Keratinocyte (primary cell): ENCODE measurements at places on chromosomes 2 and 18. TPM values are rescaled to one million over a fixed set of nuclear protein-coding genes. Genes with fewer than 3 reads are reported as not detected.

Gene GCG
- polyA plus RNA-seq: not detected in 3 replicates

GRCh38 chr2:179909845-179910734, 48.7 kb upstream of the ZNF385B start:
- DNase-seq: no peak

DNA sequence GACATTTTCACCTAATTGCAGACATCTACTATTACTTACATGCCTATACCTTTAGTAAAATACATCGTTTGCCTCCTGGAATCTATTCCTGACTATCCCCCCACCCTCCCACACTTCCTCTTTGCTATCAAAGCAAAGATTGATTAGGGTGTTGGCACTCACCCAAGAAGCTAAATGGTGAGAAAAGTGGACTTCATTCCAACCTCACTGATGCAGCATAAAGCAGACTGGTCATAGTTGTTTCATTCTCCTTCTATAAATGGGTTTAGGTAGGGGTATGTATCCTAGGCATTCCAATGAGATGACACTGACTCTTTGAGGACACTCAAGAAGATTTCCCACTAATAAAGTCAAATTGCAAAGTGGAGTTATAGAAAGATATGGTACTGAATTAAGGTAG, 97.4 kb downstream of the LRP1B start:
- no peak for DNase-seq

Gene TET3
- 1.8 to 3.2 TPM (median 2.9 TPM) in 3 replicates for polyA plus RNA-seq

Gene UGT1A3
- polyA plus RNA-seq: 0.63 to 3.2 TPM (median 1.8 TPM) in 3 replicates

DNA sequence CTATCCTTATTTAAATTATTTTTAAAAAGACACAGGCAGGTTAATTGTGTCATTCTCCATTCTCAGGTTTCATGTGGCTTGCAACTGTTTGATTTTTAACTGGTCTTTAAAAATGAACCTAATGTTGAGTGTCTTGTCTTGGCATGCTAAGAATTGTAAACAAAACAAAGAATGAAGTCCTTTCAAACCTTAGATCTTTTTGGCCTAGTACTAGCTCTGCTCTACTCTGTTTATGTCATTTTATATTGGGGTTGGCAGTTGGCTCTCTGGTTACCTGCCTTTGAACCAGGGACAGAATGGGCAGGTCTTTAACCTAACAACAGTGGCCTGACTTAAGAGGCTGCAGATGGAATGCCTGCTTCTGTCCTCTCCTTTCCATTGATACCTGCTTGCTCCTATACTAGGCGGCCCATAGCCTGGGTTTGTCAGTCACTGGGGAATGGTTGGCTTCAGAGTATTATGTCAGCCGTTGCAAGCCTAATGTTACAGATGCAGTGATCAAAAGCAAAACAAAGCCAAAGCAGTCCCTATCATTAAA, 85.5 kb downstream of the MTA3 start:
- DNase-seq: no peak

DNA sequence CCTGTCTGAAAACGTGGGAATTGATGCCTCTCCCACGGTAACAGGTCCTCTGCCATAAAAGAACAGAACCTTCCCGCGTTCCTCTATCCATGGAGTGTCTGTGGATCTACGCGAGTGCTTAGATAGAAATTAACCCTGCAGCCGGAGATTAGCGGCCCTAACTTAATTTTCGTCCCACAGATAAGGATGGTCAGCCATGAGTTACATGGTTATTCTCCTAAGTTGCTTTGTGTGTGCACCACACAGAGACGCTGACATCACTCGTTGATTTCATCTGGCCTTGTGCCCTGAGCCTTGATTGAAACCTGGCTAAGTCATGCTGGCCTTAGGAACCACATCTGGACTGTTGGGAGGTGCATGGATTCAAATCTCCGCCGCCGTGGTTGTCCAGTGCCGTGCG, 132.1 kb downstream of the GBX2 start:
- no peak for DNase-seq

GRCh38 chr2:175864137-175864850, 137.8 kb downstream of the LNPK start:
- DNase-seq: no peak

Gene PSMA8
- polyA plus RNA-seq: not detected in 3 replicates

DNA sequence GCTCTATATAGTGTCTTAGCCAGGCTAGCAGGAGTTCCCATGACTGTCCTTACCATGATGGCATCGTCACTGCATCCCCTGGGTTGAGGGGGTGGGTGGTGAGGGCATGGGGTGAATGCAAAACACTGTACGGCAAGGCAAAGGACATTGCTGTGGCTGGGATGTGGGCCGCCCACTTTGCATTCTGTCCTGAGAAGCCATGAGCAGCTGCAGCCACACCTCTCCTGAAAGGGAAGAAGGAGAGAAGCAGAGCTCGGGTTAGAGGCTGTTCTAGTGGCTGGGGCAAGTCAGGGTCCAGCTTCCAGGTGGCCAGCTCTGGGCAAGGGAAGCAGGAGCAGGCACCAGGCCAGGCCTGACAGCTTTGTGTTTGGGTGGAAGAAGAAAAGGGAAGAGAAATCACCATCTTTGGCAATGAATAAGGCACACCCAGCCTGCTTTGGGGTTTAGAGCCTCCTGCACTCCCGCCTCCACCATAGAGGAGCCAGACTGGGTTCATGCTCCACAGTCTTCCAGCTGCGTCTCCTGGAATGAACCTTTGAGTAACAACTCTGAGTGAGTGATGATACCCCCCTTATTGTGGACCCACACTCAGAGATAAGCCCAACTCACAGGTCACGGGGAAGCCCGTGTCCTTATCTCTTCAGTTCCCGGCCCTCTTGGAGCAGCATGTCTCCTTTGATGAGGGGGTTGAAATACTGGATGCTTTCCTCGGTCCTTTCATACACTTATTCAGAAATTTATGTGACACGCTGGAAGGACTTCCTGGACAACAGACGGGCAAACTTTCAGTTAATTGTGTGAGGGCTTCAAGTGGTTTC, 63.4 kb downstream of the INPP4A start:
- DNase-seq: no peak

DNA sequence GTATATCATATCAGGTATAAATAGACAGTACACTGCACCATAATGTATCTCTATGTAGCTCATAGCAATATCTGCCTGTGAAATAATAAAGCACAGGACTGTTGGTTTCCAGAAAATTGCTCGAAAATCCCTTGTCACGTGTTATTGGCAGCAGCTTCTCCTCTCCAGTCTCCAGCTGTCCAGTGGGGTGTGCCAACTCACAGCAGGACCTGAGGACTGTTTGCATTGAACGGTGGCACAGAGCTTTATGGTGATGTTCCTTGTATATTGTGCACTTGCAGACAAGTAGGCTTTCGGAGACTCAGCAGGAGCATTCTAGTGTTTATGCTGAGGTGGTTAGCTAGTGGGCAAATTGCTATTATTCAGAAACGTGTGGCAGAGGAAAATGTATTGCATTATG, 182.2 kb upstream of the ATP5MC3 start:
- DNase-seq: no peak

- DNase-seq: no peak
These were observed 215.3 kb upstream of the GULP1 start for GRCh38 chr2:188076149-188077056.

DNA sequence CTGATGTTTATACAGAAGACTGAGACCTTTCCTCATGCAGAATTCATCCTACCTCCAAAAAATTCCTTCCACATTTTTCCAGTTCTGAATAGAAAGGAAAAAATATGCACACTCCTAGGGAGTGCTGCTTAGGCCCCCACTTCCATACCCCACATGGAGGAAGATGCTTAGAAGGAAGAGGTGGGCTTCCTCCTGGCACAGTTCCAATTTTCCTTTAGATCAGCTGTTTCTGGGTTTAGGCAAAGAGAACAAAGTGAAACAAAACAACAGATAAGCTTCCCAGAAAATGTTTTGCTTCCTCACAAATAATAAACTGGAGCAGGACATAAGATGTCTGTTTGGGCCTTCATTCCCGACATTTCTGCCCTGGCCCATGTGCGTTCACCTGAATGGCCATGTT, 172.6 kb downstream of the PRPF40A start:
- DNase-seq: no peak

- DNase-seq: no peak
These were observed 31.4 kb upstream of the CD226 start for GRCh38 chr18:69978732-69979715.

Gene SLC11A1
- polyA plus RNA-seq: 0.46 to 1.2 TPM (median 0.70 TPM) in 3 replicates

- no peak for DNase-seq
These were observed 223.7 kb downstream of the LOXHD1 start for GRCh38 chr18:46433121-46433826.

GRCh38 chr18:2723207-2723606, 67.7 kb downstream of the SMCHD1 start:
- DNase-seq: no peak

Gene ACADL
- polyA plus RNA-seq: 0.03 to 0.17 TPM (median 0.10 TPM) in 3 replicates

Gene WDR43
- 86.2 to 125 TPM (median 99.9 TPM) in 3 replicates for polyA plus RNA-seq

- DNase-seq: no peak
These were observed 2.8 kb downstream of the PCBP1 start for GRCh38 chr2:70089983-70090525.

GRCh38 chr18:58980991-58981390, 116.3 kb downstream of the ZNF532 start:
- DNase-seq: no peak
